ENCODE measurements at places on chromosomes 3 and 15. TPM values are rescaled to one million over a fixed set of nuclear protein-coding genes. Genes with fewer than 3 reads are reported as not detected.

Gene POC1A
- 5.4 TPM for total RNA-seq

DNA sequence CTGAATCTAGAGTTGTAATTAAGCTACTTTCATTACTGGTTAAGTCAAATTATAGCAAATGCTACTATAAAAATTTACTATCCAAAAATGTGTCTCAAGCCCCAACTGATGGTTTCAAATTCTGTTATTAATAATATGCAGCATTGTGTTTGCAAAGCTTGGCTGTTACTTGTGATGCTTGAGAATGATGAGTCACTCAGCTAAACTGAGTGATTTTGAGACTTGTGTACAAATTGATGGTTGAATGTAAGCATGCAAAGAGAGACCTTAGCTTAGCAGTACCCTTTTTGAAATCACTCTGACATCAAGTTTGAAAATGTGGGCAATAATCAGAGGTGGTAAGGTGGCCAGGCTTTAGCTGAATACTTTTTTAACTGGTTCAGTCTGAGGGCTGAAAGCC, 27.6 kb downstream of the OPA1 start:
- H3K36me3 ChIP-seq: peaks cover 17% of the 10 kb centered on the region
- DNase-seq: no peak
- H3K4me3 ChIP-seq: no peak overlapping the region
- H3K27ac ChIP-seq: no peak overlapping the region

DNA sequence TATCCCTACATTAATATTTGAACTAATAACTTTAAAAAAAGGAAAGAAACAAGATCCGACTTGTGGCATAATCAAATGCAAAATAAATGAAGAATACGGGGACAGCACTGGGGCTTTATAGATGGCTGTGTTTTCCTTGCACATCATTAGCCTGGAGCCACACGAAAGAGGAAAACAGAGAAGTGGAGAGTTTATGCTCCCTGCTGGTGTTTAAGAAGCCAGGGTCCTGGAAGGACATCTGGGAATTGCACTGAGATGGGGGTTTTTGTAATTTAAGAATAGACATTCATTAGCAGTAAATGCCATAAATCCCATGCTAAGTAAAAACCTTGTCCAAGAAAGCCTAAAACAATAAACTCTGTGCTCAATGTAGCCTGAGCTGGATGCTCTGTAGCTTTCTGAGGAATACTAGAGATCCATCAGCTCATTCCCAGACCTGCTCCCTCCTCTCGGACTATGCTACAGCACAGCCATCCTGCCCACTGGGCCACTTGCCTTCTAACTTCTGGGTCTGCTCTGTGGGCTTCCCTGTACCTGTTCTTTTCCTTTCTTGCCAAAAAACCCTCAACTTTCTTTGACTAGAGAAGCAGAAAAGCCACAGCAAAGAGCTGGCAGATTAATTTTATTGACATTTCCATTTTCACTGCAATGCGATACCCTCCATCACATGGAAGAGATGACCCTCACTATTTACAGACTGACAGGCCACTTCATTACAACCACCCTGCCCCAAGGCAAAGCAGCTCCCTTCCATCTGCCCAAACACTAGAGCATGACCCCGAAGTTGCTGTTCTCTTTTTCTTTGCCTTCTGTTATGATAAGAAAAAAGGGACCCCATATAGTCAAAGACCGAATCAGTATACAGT, 62.3 kb downstream of the MEIS2 start:
- peaks cover 4% of the 10 kb centered on the region for H3K4me1 ChIP-seq
- H3K4me3 ChIP-seq: no peak overlapping the region
- peaks cover 2% of the 10 kb centered on the region for H3K36me3 ChIP-seq
- no peaks in the 10 kb centered on the region for H3K27me3 ChIP-seq
- H3K27ac ChIP-seq: no peak overlapping the region
- no peak for DNase-seq

GRCh38 chr3:89116476-89116875, 9.1 kb downstream of the EPHA3 start:
- H3K27ac ChIP-seq: no peak overlapping the region
- H3K36me3 ChIP-seq: no peaks in the 10 kb centered on the region
- H3K27me3 ChIP-seq: peaks cover 2% of the 10 kb centered on the region
- DNase-seq: peak; percentile 24
- H3K4me3 ChIP-seq: no peak overlapping the region

Measured in lung (tissue), 17 donors.